ENCODE measurements at places on chromosomes 16 and 17.

DNA sequence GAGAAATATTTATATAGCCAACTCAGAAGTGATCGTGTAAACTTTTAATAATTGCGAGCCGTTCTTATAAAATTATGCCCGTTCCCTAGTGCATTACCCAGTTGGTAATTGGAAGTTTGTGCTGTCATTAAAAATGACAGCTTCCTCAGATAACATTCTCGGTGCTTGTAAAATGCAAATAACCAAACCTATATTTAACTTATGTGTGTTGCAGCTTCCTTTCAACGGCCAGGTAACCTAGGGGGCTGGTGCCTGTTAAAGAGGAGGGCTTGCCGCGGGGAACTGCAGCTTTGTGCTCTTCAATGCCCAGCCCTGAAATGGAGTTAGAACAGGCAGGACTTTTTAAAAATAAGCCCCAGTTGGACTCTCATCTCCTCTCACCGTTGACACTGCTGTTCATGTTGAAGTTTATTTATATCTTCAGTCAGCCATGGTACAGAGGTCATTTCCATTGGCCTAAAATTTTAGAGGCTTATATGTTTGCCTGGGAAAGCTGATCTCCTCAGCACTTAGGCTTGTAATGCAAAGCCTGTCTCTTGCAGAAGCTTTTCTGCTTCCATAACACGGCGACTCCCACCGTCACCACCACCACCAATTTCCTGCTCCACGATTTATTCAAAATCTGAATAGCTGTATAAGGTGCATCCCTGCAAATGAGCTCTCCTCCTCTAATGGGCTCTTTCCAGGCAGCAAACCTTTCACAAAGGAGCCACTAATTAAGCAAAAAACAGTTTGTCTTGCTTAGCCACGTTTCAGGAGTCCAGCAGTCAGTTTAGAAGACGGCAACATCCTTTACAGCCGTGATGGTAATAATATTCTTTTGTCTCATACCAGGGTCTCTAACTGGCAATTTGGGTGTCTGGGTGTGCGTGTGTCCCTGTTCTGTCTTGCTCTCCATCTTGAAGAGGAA lies 74.7 kb downstream of the RPA1 start:
- no peak for DNase-seq

GRCh38 chr16:63530208-63530607 lies 1494.0 kb upstream of the CDH8 start:
- no peak for DNase-seq

DNA sequence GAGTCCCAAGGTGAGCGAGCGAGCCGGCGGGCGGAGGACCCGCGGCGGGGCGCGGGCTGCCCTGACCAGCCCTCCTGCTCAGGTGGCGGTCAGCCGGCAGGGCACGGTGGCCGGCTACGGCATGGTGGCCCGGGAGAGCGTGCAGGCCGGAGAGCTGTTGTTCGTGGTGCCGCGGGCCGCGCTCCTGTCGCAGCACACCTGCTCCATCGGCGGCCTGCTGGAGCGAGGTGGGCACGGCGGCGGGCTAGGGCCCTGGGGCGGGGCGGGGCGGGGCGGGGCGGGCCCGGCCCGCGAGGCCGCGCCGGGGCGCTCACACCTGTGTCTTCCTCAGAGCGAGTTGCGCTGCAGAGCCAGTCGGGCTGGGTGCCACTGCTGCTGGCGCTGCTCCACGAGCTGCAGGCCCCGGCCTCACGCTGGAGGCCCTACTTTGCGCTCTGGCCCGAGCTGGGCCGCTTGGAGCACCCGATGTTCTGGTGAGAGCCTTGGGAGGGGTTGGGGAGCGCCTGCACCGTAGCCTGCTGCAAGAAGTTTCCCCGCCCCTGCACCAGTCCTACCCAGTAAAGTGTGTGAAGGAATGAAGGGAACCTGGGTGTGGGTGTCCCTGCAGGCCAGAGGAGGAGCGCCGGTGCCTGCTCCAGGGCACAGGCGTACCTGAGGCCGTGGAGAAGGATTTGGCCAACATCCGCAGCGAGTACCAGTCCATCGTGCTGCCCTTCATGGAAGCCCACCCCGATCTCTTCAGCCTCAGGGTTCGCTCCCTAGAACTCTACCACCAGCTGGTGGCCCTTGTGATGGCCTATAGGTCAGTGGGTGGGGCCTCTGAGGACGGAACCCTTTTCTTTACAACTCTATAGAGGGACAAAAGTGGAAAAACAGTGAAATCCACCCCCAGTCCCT lies 802 bp downstream of the SETD6 start:
- no peak for DNase-seq

DNA sequence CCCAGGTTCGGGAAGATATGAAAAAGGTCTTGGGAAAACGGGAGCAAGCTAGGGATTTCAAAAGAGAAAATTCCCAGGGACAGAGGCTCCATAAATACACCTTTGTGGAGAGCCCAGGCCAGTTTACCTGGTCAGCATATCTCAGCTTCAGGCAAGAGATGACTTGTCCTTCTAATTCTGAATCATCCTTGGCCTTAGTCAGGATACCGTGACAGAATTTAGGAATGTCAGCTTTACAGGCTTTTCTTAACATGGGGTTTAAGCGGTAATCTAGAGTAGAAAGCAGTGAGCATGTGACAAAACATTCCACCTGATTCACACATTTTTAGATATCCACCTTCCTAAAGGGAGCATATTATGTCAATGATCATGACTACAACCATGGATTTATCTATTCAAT lies 41.1 kb upstream of the CLEC18B start:
- DNase-seq: no peak

DNA sequence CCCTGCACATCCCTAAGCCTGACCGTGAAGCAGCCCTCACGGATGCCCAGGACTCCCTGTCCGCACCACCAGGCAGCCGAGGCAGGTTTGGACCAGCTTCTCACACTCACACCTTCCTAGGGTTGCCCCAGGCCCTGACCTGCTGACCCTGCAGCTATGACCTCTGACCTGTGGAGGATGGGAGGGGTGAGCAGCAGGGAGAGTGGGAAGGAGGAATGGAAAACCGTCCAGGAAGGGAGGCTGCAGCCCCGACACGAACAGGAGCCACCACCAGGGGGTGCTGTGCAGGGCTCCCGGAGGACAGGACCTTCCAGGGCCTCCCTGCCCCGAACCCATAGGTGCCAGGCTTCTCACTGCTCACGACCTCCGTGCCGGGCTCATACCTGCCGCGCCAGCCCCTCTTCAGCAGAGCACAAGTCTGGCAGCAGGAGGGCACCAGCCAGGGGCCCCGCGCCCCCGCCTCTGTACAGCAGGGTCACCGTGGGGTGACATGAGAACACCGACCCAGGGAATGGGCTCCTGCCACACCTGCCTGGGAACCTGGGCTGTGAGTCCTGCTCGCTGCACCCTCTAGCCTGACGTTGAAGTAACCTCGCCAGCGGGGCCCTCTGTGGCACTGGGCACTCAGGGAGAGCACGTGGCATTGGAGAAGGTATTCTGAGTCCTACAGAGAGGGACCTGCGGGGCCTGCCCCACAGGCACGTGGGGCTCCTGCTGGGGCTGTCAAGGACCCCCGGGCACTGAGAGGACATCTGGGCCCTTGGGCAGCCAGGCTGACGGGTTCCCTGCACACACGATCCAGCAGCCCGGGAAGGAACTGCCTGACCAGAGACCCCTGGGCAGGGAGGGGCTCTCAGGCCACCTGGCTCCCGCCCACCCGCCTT lies 37.6 kb downstream of the CTU2 start:
- peak; percentile 16 for DNase-seq

DNA sequence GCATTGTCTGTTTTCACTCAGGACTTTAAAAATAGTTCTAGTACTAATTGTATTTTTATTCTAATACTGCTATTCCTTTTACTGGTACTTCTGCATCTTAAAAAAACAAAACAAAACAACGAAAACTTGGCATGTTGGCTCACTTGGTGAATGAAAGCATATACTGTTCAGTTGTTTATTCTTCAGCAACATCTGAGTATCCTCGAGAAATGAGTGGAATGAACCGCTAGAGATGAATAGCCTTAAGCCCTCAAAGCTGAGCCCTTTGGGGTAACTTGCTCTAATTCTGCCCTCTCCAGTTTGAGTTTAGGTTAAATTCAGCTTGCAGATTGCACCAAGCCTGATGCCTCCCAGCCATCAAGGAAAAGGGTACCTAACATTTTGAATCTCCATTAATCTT lies 126.5 kb downstream of the WWOX start:
- DNase-seq: no peak

DNA sequence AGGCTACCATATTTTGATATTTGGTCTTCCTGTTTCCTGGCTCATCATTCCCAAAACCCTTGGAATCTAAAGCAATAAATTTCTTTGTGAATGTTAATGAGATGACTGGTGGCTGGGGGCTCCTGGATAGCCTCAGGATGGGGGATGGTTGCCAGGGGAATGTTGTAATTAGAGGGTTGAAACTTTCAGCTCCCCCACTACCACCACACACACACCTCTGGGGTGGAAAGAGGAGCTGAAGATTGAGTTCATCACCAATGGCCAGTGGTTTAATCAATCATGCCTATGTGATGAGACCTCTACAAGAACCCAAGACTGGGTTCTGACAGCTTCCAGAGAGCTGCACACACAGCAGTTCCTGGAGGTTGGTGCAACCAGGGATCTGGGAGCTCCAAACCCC lies 59.1 kb downstream of the HS3ST3A1 start:
- no peak for DNase-seq

- DNase-seq: no peak
These were observed 295.5 kb downstream of the CDH11 start for GRCh38 chr16:64826374-64826773.

DNA sequence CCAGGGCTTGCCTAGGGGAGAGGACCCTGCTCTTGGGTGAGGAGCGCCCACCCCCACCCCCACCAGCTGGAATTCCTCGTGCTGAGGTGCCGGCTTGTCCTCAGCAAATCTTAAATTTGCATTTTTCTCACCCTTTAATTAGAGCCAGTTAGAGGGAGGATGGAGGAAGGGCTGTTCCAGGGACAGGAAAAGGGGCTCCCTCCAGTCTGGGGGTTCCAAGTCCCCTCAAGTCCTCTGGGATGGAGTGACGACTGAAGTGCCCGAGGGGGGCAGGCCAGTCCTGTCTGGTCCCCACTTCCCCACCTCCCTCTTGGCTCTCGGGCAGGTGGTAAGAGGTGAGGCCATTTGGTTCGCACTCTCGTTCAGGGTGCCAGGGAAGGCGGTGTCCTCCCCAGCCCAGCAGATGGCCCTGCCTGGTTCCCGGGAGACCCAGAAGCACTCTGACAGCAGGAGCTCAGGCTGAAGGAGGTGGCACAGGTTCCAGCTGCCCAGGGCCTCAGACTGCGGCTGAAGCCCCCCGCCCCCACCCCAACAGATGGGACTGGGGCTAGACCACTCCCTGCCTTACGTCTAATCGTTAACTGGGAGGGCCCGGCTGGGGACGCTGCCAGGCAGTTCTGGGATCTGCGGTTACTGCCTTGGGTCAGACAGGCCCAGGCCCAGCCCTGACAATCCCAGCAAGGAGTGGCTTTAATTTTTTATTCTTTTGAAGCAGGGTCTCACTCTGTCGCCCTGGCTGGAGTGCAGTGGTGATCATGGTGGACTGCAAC lies 2.2 kb downstream of the RAB26 start:
- DNase-seq: no peak

DNA sequence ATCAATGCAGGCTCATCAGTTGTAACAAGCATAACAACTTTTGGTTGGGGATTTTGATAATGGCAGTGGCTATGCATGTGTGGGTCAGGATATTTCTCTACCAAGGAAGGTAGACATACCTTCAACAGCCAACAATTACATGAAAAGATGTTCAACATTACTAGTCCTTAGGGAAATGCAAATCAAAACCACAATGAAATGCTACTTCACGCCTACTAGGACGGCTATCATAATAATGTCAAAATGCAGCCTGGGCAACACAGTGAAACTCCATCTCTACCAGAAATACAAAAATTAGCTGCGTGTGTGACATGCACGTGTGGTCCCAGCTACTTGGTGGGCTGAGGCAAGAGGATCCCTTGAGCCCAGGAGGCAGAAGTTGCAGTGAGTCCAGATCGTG lies 7.3 kb upstream of the SLC5A10 start:
- no peak for DNase-seq

DNA sequence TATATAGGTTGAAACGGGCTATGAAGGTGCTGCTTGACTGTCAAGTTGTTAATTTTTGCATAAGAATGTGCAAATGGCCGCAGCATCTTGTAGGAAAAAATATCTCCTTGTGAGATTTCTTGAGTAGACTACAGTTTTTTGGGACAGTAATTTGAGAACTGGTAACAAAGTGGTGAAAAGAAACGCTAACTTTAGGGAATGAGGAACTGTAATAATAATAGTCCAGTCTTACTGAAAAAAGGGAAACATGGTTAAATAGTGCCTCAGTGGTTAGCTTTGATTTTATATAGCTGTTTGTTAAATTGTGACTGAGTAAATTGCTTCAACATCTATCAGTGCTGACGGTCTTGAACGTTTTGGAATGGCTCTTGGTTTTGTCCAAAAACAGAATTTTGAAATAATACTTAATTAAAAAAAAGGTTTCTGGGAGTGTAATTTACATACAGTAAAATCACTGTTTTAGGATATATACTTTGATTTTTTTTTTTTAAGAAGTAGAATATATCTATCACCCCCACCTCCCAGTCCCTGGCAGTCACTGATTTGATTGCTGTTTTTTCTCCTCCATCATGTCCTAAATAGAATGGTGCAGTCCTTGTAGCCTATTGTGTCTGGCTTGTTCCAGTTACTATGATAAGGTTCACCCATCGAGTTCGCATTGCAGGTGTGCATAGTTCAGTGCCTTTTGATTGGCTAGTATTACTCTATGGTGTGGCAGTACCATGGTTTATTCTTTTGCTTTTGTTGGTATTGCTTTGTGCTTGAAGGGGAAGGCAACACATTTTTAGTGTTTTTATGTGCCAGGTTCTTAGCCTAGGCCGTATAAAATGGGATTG lies 2.8 kb downstream of the HAPSTR1 start:
- no peak for DNase-seq

DNA sequence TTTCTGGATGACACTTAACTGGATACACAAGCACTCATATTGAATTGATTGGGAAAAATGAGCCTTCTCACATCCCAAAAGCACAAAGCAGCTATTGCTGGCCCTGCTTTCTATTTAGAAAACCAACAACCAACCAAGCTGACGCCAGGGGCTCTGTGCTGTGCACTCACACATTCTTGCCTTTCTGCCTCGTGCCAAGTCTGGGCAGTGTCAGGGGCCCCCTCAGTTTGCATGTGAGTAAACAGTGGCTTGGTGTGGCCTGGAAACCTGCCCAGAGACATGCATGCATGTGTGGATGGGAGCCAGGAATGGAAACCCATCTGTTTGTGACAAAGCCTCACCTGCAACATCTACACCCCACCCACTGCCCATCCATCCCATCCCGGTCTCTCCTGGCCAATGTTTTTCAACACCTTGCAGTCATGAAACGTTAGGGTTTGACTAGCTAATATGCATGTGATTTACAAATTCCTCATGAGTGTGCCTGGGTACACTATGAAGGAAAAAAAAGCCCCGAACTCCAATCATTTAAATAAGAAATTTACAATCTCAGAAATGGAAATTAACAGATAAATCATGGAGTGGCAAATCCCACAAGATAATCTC lies 20.4 kb downstream of the MIEF2 start:
- DNase-seq: no peak

- no peak for DNase-seq
These were observed 182.8 kb downstream of the SEC14L1 start for GRCh38 chr17:77323413-77324171.
